ENCODE measurements at places on chromosomes 7 and 10.

DNA sequence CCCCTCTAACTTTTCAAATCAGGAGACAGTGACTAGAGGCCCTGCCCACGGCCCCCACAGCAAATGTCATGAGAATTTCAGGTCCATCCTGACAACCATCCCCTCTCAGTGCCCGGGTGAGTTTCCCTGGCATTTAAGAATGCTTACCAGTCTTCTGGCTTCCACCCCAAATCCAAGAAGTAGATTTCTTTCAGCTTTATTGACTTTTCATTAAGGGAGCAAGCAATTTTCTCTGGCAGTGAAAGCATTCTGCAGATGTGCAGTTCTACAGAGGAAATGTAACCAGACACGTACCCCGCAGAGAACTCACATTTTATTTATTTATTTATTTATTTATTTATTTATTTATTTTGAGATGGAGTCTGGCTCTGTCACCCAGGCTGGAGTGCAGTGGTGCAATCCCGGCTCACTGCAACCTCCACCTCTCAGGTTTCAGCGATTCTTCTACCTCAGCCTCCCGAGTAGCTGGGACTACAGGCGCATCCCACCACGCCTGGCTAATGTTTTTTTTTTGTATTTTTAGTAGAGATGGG, 120.9 kb upstream of the KCTD7 start:
- no peak for DNase-seq

- no peak for DNase-seq
Measured at GRCh38 chr10:105339669-105340068, 698.6 kb downstream of the SORCS3 start.

GRCh38 chr10:6061056-6061455, 1.1 kb downstream of the IL2RA start:
- DNase-seq, result no peak

DNA sequence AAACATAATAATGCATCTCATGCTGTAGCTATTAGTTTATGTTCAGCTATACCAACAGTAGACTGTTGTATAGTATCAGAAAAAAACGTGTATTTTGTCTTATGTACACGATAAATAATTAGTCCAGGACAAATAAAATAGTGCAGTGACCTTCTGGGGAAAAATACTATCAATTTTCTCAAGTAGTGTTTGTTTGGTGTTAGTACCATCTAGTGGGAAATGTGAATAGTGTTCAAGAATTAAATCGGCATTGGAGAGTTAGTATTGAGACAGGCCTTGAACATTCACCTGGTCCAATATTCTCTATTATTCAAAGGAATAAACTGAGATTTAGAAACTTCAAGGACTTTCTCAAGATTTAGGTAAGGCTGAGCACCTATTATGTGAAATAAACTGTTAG, 21.7 kb upstream of the OR2A5 start:
- peak; percentile 55 for DNase-seq

DNA sequence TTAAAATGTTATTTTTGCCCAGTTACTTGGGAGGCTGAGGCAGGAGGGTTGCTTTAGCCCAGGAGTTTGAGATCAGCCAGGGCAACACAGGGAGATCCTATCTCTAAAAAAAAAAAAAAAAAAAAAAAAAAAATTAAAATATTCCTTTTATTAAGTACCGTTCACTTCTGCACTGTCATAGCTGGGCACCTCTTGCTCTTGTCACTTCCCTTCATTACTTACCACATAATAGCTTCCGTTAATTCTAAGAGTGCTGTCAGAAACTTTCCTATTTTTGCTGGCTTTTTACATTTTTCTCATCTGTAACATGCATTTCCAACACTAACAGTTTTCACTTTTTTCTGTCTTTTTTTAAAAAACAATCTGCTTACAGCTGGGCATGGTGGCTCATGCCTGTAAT, 132.9 kb downstream of the PIP4K2A start:
- no peak for DNase-seq

DNA sequence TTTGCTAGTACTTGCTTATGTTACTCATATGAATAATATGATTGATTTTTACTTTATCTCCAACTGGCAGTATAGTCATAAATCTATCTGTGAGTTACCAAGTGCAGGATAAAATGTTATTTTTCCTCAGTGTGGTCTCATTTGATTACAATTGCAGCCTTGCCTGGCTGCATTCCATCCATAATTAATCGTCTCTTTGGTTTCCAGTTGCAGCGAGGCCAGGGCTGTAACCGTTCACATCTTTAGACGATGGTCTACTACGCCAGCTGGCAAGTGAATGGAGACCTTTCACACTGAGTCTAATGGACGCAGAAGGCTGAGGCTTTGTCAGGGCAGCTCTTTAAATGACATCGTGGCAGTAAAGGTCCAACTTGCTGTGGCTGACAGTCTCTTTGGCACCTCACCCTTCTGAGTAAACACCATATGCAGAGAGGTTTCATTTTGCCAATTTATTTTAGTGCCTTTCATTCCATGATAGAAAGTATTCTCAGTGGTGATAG, 84.0 kb downstream of the ARL4A start:
- no peak for DNase-seq

- no peak for DNase-seq
Measured at GRCh38 chr7:133272336-133272735, 19.5 kb downstream of the EXOC4 start.

- DNase-seq, result peak; percentile 59
Measured at GRCh38 chr7:10973942-10974911, 555 bp downstream of the PHF14 start.

DNA sequence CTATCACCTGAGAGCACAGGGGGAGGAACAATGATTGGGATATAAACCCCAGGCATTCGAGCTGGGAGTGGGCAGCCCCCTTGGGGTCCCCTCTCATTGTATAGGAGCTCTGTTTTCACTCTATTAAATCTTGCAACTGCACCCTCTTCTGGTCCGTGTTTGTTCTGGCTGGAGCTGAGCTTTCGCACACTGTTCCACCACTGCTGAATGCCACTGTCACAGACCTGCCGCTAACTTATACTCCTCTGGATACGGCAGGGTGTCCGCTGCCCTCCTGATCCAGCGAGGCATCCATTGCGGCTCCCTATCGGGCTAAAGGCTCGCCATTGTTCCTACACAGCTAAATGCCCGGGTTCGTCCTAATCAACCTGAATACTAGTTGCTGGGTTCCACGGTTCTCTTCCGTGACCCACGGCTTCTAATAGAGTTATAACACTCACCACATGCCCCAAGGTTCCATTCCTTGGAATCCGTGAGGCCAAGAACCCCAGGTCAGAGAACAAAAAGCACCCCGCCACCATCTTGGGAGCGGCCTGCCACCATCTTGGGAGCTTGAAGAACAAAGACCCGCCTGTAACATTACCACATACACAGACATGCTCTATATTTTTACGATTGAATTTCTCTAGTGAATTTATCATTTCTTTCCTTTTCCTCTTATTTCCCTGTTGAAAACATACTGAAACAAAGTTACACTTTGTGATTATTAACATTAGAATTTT, 9.0 kb downstream of the ZWINT start:
- DNase-seq, result no peak

- no peak for DNase-seq
Measured at GRCh38 chr10:78171633-78172400, 138.2 kb downstream of the RPS24 start.

DNA sequence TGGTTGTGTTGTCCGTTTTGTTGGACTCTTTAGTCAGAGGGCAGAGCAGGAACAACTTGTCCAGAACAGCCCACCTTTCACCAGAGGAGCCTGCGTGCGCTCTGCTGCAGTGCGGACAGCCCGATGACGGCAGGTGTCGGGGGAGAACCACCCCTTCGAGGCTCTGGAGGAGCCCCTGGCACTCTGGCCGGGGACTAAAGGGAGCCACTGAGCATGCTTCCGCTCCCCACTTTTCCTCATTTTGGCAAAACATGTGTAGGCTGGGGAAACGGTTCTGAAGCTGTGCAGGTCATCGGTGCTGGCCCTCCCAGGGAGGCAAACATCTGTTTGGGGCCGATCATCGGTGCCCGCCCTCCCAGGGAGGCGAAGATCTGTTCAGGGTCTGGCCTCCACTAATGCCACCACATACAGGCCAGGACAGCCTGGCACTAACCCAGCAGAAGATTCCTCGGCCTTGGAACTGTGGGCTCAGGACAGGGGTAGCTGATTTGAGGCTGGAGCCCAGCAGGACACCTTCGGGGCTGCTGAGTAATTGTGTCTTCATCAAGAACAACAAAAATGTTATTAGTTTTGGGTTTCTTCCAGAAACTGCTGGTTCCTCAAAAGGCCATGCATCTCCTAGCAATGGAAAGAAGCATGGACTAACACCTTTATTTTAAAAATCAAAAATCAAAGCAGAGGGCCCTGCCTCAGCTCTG, 124.4 kb upstream of the TCERG1L start:
- DNase-seq, result peak; percentile 1

DNA sequence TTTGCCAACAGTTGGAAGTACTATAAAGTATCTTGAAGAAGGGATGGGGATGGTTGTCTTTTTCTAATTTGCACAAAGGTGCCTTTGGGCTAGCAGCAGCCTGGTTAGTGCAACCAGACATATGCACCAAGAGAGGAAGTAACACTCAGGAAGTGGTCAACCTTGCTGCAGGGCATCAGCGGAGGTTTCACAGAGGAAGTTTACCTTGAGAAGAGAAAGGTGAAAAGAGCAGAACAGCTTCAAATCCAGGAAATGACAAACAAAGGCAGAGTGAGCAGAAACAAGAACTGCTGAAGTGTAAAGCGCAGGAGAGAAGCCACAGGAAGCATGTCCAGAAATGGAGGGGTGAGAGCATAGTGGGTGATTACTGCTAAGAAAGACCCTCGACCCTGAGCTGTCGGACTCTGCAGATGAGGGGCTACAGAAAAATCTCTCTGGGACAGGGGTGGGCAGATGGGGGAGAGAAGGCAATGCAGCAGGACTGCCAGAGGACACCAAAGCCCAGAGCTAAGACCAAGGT, 66.9 kb downstream of the STK17A start:
- DNase-seq, result peak; percentile 64

DNA sequence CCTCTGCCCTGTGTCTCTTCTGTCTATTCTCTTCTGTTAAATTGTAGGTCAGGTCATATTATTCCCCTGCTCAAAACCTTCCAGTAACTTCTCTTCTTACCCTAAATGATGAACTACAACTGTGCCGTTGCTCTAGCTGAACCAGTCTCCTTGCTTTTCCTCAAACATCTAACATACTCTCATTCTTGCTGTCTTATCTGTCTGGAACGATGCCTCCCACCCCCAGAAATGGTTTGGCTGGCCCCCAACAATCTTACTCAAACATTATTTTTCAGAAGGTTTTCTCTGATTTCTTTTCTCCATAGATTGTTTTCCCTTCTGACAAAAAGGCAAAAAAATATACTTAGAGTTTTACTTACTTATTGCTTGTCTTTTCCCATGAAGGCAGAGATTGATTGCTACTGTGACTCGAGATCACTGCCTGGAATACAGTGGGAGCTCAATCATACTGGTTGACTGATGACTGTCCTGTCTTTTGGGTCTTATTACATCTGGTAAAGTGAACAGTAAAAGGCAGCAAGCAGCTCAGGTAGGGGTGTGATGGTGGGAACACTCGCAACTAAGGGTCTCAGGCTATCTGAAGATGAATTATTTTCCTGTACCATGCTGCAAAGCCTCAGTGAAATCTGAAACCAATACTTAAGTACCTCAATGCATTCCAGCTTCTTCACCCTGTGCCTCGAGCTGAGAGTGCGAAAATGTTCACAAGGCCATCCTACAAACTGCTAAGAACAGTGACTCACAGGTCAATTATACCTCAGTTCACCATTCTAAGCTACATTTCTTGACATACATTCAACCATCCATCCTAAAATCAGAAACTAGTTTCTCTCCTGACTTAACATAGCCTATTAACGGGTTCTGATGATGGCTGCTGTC, 67.6 kb downstream of the DNMBP start:
- peak; percentile 96 for DNase-seq

- no peak for DNase-seq
Measured at GRCh38 chr7:32058002-32058401, 12.2 kb downstream of the PDE1C start.

GRCh38 chr10:110393866-110394265, 89.1 kb upstream of the SMNDC1 start:
- no peak for DNase-seq

DNA sequence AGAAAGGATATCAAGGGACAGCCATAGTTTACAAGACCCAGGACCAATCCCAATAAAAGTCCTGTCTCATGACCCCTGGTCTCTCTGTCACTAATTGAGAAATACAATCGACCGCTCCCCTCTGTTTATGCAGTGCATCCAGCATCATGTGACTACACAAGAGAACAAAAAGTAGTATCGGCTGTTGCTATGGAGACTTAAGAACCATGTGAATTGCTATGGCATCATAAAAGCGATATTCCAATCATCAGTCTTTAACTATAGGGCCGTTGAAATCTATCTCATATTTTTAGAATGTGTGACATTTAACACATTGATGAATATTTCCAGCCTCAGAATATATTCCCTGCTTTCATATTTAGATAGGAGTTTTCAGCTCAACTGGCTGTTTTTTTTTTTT, 139.3 kb downstream of the FRMD4A start:
- DNase-seq, result no peak

- DNase-seq, result no peak
Measured at GRCh38 chr10:12684784-12685183, 316.7 kb downstream of the CCDC3 start.

DNA sequence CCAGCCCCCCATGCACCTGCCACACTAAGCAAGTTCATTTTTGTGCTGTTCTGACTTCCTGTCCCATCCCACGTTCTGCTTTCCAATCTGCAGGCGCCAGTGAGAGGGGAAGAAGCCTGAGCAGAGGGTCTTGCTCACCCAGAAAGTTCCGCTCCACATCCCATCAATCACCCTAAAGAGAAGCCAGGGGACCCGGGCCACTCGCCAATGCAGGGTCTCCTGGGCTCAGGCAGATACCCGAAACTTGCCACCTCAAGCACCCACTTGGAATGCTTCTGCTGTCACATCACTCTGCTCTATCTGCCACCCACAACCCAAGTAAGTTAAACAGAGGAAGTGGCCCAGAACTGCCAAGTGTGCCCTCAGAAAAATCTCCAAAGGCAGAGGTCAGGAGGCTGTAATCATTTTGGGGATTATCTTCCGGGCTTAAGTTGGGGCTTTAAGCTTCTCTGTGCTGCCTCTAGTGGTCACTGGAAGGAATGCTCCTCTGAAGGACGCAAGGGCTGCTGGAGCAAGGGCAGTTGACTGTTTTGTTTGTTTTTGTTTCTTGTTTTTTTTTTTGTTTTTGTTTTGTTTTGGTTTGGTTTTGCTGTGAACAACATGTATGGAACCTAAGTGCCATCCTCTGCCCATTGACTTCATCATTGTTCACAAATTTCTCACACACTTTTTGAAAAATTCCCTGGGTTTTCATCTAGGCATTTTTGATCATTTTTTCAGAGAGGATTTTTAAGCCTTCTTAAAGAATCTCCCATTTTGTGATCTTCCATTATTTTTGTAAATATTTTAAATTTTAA, 25.5 kb downstream of the PRR15 start:
- peak; percentile 57 for DNase-seq

GRCh38 chr7:79434098-79434497, 19.4 kb downstream of the MAGI2 start:
- DNase-seq, result peak; percentile 90

Measured in iris pigment epithelial cell (primary cell).